ENCODE measurements at places on chromosomes 1 and 21. TPM values are rescaled to one million over a fixed set of nuclear protein-coding genes. Genes with fewer than 3 reads are reported as not detected.

The OR14I1 gene
- total RNA-seq, result not detected

The NFIA gene
- total RNA-seq, result 15.1 TPM

The GALE gene
- total RNA-seq, result 37.2 TPM

The CD247 gene
- not detected for total RNA-seq

The HCRTR1 gene
- not detected for total RNA-seq

The HSPA13 gene
- total RNA-seq, result 107 TPM

The CLK2 gene
- total RNA-seq, result 48.3 TPM

The NUDT4B gene
- 40.6 TPM for total RNA-seq

The COA6 gene
- total RNA-seq, result 406 TPM

The EXO1 gene
- total RNA-seq, result 144 TPM

The SELENBP1 gene
- total RNA-seq, result 28.9 TPM

The AMY2B gene
- 2.9 TPM for total RNA-seq

The DLGAP3 gene
- not detected for total RNA-seq

The MFSD2A gene
- 3.0 TPM for total RNA-seq

The RNU1-2 gene
- under 0.01 TPM for total RNA-seq

The NT5C1A gene
- total RNA-seq, result not detected

The GUCA2A gene
- total RNA-seq, result not detected

The FBXO2 gene
- total RNA-seq, result 0.50 TPM

The RPRD2 gene
- 23.0 TPM for total RNA-seq

The PAPPA2 gene
- 28.5 TPM for total RNA-seq

The UBL4B gene
- total RNA-seq, result not detected

The TMEM81 gene
- total RNA-seq, result 6.0 TPM

The NR1I3 gene
- not detected for total RNA-seq

The NADK gene
- total RNA-seq, result 41.3 TPM

The FTCD gene
- total RNA-seq, result 0.22 TPM

The PANK4 gene
- 9.5 TPM for total RNA-seq

The LORICRIN gene
- not detected for total RNA-seq

The SMIM11 gene
- total RNA-seq, result 21.3 TPM

The ALX3 gene
- not detected for total RNA-seq

The UTS2 gene
- total RNA-seq, result not detected

The HFM1 gene
- 2.7 TPM for total RNA-seq

The C1orf94 gene
- total RNA-seq, result not detected

The OR2W3 gene
- not detected for total RNA-seq

The SLC9C2 gene
- not detected for total RNA-seq

The KTI12 gene
- 5.9 TPM for total RNA-seq

The PTGFR gene
- total RNA-seq, result 0.12 TPM

The FMN2 gene
- total RNA-seq, result 7.5 TPM

The MUL1 gene
- total RNA-seq, result 12.0 TPM

The FCGR1A gene
- not detected for total RNA-seq

The RNF187 gene
- total RNA-seq, result 120 TPM

The OR10J1 gene
- 0.05 TPM for total RNA-seq

The HHAT gene
- total RNA-seq, result 4.4 TPM

The RHOU gene
- 1.7 TPM for total RNA-seq

The SMIM1 gene
- not detected for total RNA-seq

The CELA2B gene
- not detected for total RNA-seq

The C1orf185 gene
- not detected for total RNA-seq

The AKIRIN1 gene
- 55.7 TPM for total RNA-seq

The C4BPB gene
- not detected for total RNA-seq

The C1orf141 gene
- total RNA-seq, result not detected

The CRP gene
- total RNA-seq, result not detected

The GDAP2 gene
- 18.6 TPM for total RNA-seq

The TAF12 gene
- 38.4 TPM for total RNA-seq

The CA14 gene
- not detected for total RNA-seq

The PRDM15 gene
- 4.3 TPM for total RNA-seq

The SLC35A3 gene
- 22.9 TPM for total RNA-seq

Data from NCI-H460 (cell line).